ENCODE measurements at places on chromosomes 1 and 21.

DNA sequence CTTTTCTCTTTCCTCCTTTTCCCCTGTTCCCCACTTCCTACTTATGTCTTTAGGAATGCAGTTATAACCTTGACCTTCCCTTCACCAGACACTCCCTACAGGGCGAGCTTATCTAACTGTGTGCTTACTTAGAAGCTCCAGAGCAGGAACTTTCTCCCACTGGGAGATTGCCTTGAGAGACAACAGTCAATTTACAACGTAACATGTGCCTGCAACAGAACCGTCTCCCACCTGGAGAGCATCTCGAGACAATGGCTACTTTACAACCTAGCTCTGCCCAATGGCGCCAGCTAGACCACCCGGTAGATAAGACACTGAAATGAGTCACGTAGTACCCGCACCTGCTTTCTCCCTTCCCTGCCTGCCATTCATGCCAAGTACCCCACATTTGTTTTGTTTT lies 16.7 kb downstream of the HMGN1 start:
- DNase-seq = no peak

DNA sequence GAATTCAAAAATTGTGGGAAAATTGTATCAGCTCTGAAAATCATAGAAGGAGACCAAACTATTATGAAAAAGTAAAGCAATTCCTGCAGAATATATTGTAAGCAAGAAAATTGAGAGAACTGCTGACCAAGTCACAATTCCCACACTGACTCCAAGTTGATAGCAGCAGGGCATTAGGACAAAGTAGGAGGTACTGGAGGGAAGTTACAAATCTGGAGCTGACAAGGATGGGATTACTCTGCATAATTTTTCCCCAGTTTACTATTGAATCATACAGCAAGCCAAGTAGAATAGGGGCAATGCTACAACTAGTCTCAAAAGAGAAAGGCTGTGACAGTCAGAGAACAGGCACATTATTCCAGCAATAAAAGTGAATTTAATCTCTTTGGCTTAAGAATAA lies 161.3 kb upstream of the USP25 start:
- no peak for DNase-seq

- DNase-seq = no peak
Observed at GRCh38 chr1:55060133-55060999, 21.0 kb downstream of the PCSK9 start.

DNA sequence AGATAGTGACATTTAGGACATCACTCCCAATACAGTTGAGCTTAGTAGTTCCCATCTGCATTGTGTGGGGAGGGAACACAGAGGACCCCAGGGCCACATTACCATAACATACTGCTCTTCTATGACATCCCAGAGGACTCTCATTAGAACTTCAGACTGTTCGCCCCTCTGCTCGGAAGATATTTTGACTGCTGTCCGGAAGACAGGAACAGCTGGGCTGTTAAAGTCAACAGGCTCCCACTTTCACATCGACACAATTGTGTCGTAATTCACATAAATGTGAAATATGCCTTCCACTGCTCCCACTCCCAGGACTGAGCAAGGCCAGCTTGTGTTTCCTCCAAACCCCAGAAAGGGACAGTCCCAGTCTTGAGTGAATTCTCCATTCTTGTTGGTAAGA lies 158.4 kb downstream of the SEC16B start:
- DNase-seq = no peak
